ENCODE measurements at places on chromosomes 4 and X.

DNA sequence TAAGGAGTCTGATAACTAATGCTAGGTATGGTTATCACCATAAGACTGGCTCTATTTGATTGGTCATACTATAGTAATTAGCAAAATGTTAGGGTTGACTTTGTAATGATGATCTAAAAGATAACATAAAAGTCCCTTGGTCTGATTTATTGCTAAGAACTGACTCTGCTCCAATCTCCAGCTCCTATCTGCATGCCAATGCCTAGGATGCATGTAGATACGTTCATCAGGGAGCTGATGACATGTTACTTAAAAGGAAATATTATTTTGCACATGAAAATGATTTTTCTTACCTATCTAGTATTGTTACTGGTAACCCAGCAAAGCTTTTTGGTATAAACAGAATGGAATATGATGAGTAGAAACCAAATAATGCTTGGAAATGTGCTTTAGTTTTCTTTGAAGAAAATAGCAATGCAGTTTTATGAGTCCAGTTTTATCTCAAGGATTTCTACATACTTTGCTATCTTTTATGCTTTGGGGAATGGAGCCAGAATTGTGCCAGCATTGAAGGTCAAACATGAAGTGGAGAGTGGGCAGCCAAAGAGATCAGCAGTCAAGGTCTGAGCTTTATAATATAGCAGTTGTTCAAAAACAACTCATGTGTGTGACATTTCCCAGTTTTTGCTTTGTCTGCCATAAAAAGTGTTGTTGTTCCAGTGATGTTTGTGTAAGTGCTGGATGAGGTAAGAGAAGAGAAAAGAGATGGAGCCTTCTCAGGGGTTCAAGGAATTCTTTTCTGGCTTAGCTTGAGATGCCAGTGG lies 121.0 kb downstream of the ARHGAP24 start:
- no peak for DNase-seq

DNA sequence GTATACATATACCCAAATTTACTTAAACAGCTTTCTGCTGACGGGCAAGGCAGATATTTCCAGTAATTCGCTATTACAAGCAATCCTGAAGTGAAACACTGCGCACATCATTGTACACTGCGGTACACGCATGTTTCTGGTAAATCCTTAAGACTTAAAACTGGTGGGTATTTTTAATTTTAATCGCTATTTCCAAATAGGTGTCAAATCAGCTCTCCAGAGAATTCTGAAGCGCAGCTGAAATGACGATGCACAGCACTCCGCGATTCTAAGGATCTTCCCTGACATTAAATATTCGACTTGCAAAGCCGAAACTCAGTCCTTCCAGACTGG lies 361 bp downstream of the TMEM128 start:
- DNase-seq: no peak

- DNase-seq: no peak
These were observed 557.0 kb upstream of the GNPDA2 start for GRCh38 chr4:45283352-45283751.

- DNase-seq: no peak
These were observed 151.5 kb downstream of the PTTG2 start for GRCh38 chr4:38111717-38112116.

GRCh38 chr4:27474691-27475090 lies 614.0 kb downstream of the STIM2 start:
- no peak for DNase-seq

DNA sequence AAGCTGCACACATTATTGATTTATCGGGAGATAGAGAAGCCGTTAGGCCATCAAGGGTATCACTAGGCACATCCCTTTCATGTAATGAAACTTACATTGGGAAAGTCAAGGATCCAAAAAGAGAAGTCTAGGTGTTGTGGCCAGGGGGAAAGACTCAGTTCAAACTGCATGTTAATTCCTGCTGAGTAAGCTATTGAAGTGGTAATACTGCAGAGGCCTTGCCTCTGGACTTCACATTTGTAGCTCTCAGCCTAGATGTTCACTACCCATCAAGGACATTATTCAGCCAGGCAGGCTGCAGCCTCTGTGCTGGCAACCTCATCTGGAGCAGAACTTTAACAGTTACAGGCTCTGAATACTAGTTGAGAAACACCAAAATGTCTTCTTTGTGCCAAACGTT lies 2094.5 kb upstream of the AGA start:
- DNase-seq: no peak

GRCh38 chr4:81509191-81509590 lies 37.5 kb upstream of the RASGEF1B start:
- no peak for DNase-seq

Measured in stimulated activated CD4-positive, alpha-beta T cell treated with anti-CD3 and anti-CD28 coated beads, Interleukin-2, amount 100 ng/mL, for 4 hours (primary cell).